ENCODE measurements at places on chromosomes 2 and 18.

DNA sequence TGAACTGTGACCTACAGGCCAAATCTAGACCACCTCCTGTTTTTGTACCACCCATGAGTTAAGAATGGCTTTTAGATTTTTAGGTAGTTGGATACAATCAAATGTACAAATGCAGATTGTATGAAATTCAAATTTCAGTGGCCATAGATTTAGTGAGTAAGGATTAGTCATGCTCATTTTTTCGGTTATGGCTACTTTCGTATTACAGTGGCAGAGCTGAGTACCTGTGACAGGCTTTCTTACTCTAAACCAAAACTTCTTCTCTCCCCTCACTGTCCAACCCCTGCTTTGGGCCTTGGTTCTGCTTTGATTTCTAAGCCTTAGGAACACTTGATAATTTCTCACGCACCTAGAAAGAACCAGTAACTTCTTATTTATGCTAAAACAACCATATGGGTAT is 82.1 kb downstream of the CDC42EP3 start:
- no peak for DNase-seq

- DNase-seq, result peak; percentile 77
These were observed 47.3 kb upstream of the SERPINE2 start for GRCh38 chr2:224086226-224086914.

- no peak for DNase-seq
These were observed 27.4 kb downstream of the ASB18 start for GRCh38 chr2:236236559-236237452.

DNA sequence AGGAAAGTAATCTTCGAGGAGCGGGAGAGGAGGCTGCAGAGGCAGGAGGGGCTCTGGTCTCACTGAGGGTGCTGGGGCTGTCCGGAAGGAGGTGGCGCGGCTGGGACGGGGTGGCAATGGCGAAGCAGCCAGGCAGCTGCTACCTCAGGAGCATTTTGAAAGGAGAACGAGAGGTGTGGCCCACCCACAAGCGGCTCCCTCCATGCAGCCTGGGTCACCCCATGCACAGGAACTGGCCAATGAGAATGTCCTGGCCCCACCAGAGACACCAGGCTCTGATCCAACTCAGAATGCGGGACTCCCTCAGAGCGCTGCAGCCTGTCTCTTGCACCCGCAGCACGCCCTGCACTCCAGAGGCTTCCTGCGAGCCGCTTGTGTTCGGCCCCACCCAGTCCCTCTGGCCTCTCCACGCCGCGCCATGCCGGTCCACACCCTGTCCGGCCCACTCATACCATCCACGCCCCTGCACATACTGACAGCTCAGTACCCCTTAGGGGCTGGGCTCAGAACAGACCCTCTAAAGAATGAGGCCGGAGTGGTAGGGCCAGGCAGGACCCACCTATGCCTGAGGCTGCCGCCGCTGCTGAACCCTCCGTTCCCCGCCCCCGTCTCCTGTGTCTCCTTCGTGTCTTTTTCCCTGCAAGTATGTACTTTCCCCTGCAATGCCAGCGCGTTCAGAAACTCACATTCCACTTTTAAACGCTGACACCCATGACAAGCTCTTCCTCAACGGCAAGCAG is 6.4 kb upstream of the BOK start:
- no peak for DNase-seq

DNA sequence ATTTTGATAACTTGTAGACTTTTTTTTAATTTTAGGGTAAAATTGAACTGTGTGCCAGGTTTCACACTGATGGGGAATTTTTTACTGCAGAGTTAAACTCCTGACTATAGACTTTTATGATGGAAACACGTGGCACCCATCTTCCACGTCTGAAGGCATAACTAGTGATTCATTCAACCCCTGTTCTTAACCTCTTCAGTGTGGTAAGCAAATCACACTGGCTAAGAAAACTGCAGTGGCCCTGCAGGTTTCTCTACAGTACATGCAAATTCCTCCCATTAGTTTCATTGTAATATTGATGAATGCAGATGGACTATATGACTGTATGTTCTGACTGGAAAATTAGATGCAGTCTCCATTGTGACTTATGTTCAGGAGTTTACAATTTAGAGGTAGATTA is 47.2 kb downstream of the SMAD4 start:
- no peak for DNase-seq

- DNase-seq, result no peak
These were observed 13.5 kb upstream of the DOK6 start for GRCh38 chr18:69387186-69387585.

GRCh38 chr2:226154610-226155009 is 645.0 kb downstream of the IRS1 start:
- DNase-seq, result no peak

DNA sequence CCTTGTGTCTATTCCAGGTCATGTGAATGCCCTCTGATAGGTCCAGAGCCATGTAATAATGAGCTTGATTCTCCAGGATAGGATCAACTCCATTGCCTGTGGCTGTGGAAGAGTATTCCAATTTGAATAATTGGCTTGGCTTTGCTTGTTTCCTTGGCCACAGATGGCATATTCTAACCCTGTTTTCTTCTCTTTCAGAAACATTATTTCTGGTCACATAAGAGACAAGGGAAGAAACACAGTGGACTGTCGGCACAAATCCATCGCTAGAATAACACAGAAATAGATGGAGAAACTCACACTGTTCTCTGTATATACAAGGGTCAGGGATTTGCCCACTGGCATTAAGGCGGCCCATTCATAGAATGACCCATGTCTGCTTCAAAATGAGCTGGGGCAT is 278.4 kb upstream of the CCDC68 start:
- no peak for DNase-seq

GRCh38 chr2:49687918-49688317 is 533.6 kb upstream of the FSHR start:
- DNase-seq, result no peak

DNA sequence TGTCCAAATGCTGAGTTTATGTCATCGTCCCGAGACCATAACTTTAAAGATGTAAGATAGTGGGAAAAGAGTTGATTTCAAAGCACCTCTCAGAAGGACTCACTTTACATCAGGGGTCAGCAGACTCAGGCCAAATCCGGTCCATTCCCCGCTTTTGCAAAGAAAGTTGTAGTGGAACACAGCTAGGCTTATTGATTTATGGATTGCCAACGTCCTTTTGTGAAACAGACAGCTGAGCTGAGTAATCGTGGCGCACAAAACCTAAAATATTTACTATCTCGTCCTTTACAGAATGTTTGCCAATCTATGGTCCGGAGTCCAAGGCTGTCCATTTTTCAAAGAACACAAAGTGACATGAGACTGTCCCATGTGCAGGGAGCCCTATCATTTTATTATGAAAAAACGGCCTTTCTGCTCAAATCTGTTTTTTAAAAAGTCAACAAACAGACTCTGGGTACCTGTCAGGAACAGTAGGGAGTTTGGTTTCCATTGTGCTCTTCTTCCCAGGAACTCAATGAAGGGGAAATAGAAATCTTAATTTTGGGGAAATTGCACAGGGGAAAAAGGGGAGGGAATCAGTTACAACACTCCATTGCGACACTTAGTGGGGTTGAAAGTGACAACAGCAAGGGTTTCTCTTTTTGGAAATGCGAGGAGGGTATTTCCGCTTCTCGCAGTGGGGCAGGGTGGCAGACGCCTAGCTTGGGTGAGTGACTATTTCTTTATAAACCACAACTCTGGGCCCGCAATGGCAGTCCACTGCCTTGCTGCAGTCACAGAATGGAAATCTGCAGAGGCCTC is at the start of gene IL1RN:
TSS of gene IL1RN (plus strand) at position 754 of the 801 bp plus-strand sequence. CDS start at position 781, 27 bp downstream.
- DNase-seq, result no peak

GRCh38 chr2:148049284-148049683 is 28.4 kb downstream of the MBD5 start:
- no peak for DNase-seq

- DNase-seq, result no peak
These were observed 35.8 kb downstream of the SLC9A4 start for GRCh38 chr2:102508863-102509262.

DNA sequence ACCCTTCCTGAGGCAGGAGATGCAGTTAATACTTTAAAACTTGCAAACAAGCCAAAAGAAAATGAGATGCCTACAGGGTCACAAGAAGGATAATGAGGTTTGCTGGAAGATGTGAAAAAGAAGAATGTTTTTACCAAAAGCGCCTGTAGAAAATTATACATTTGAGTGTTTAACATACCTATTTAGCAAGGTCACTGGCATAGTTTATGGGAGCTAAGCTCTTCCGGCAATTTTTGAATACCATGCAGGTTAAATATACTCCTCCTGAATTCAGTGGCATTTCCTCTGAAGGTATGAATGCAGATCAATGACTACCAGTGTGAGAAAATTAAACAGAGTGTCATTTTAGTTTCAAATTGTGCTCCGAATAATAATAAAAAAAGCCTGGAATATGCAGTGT is 21.2 kb upstream of the MAP3K20 start:
- DNase-seq, result no peak

- no peak for DNase-seq
These were observed 499.2 kb upstream of the FAM98A start for GRCh38 chr2:34098256-34098655.

DNA sequence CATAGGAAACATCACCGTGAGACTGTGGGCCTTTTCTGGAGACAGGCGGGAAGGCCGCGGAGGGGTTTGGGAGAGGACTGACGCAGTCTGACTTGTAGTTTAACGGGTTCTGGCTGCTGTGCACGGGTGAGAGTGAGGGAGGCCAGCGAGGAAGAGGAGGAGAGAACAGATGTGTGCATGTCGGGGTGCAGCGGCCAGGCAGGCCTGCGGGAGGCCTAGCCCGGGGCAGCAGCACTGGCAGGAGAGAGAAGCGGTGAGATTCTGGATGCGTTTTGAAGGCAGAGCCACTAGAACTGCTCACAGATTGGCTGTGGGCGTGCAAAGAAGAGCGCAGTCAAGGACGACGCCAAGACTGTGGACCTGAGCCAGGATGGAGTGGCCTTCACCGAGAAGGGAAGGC is 53.9 kb downstream of the PTGR3 start:
- DNase-seq, result no peak

GRCh38 chr2:156003780-156004179 is 328.7 kb downstream of the NR4A2 start:
- DNase-seq, result no peak

DNA sequence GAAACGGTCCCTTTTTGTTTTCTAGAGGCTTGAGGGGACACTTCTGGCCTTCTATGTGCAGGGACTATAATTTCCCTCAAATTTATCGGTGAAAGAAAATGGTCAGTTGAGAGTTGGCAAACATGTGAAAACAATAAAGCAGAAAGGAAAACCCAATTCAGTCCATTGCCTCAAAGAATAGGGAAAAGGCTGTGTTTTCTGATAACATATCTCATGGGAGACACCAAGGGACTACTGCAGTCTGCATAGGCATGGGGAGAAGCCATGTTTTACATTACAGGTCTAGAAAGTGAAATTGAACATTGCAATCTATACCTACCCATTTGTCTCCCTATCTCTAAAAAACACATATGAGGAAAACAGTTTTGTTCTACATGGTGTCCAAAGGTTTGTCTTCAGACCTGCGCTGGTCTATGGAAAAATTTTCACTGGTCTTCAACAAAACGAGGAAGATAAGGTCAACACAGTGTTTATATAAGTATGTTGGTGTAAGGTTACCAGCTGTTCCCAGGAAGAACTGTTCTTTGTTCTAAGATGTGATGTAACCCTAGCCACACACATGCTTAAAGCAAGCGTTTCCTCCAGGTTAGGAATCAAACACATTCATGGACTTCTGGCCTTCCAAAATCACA is 179.7 kb downstream of the MREG start:
- no peak for DNase-seq

DNA sequence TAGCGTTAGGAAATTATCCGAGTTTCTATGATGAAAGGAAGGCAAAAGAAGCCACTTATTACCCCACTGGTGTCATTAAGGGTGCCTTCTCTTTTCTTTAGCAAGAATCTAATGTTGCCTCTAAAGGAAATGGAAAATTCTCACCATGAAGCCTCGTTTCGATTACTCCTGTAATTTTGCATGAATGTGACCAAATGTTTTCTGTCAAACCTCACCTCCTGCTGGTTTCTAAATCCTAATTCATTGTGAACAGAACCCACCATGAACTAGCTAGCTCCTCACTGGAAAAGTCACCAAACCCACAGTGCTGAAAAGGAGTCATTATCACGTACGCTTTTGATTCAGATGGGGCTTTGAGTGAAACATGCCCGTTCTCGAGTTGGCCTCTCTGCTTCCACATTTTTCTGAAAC is 119.9 kb downstream of the COPS8 start:
- no peak for DNase-seq

DNA sequence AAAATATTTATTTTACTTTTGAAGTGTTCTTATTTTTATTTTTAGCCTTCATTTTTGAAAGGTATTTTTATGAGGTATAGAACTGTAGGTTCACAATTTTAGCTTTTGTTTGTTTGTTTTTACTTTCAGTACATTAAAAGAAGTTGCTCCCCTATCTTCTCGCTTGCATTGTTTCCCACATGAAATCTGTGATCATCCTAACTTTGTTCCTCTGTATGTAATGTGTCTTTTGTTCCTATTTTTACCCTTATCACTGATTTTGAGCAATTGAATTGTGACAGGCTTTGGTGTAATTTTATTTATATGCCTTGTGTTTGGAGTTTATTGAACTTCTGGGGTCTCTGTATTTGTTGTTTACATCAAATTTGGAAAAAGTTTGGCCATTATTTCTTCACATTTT is 77.8 kb upstream of the TMEM87B start:
- DNase-seq, result no peak

GRCh38 chr18:13435586-13436333 is 217.2 kb downstream of the LDLRAD4 start:
- no peak for DNase-seq

GRCh38 chr2:1640301-1641135 is 103.8 kb downstream of the PXDN start:
- no peak for DNase-seq

DNA sequence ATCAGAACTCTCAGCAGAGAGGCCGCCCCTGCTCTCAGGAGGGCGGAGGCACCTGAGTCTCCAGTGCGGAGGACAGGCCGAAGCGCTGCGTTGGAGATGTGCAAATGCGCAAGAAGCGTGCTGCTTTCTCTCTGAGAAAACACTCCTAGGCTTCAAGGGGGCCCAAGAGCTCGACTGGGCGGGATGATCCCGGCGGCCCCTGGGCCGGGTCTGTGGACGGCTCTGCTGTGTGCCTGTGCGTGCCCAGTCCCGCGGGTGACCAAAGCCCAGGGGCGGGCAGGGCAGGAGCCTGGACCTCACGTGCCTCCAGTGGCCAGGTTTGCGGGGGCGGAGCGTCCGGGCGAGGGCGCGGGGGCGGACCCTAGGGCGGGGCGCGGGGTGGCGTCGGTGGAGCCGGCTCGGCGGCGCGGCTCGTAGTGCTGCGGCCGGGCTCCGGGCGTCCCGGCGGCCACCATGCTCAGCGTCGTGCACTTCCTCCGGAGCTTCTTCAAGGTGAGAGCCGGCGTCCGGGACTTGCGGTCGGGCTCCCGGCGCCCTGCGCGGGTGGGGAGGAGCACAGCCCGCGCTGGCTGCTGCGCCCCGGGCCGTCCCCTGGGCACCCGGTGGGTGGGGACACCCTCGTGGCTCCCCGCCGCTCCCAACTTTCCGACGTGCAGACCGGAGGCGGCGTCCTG is at the start of gene ARHGEF4:
TSS of gene ARHGEF4 (plus strand) at position 414 of the 674 bp plus-strand sequence. CDS start at position 454, 40 bp downstream.
- DNase-seq, result no peak
